H54 (cell line): ENCODE measurements at places on chromosomes 12 and 14.

- peak; percentile 20 for DNase-seq
These were observed 273.9 kb upstream of the MIS18BP1 start for GRCh38 chr14:45526715-45527549.

DNA sequence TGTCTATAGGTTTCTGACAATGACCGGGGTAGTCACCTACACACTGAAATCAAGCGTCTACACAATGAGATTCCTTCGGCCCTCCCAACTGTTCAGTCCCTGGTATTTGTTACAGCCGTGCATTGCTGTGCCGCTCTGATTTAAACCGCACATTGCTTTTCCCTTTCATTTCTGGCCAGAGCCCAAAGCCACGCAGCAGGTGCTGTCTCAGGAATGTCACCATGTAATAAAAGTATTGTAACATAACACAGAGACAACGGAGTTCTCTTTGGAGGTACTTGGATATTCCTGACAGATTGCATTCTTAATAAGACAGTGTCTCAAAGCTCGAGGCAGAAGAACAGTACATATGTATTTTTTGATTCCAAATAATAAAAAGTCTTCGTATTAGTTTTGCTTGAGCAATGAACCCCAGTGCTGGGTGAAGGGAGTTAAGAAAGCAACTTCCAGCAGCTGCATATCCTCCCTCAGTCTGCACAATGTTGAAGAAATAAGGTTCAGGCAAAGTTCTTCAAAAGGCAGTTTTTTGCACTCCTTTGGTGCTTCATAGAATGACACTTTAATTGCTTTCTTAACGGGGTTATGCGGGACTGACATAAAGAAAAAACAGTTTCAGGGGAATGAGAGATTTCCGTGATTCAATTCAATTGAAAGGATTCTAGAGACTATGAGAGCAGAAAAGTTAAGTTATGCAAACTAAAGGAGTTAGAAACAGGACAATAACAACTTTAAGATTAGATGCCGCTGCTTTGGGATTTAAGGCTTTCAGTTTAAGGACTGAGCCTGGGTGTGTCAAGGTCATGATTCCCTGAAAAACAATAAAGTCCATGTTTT, 288.7 kb upstream of the FLRT2 start:
- DNase-seq = no peak

DNA sequence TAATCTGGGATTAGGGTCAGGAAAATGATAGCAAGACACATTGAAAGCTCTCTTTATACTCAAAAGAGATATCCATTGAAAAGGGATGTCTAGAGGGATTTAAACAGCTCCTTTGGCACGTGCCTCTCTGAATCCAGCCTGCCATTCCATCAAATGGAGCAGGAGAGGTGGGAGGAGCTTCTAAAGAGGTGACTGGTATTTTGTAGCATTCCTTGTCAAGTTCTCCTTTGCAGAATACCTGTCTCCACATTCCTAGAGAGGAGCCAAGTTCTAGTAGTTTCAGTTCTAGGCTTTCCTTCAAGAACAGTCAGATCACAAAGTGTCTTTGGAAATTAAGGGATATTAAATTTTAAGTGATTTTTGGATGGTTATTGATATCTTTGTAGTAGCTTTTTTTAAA, 25.4 kb upstream of the PLEKHD1 start:
- DNase-seq = no peak

DNA sequence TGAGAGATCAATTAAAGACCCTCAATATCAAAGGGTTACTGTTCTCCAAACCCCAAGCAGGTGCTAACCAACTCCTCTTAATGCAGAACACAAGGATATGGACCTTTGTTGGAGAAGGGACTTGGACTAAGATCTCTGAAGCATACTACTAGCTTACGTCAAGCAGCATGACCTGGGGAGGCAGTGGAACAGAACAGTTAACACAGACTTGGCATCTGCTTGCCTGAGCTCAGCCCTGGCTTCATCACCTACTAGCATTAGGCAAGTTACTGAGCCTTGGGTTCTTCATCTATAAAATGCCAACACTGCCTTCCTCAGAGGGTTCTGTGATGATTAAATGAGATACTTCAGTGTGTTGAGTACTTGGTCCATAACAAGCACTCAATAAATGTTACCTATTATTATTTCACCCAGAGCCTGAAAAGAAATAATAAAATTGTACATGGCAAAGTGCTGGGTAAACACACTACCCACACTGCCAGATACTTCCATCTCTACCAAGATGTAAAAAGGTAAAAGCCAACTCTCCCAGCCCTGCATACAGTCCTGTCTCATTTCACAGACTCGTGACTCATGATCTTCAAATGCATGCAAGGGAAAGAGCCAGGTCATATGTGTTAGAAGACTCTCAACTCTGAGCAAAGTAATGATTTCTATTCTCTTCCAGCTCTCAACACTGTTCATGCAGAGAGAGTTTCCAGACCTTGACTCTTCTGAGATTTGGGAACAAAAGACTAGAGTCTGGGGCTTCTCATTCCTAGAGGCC, 39.7 kb downstream of the FMNL3 start:
- DNase-seq = no peak

DNA sequence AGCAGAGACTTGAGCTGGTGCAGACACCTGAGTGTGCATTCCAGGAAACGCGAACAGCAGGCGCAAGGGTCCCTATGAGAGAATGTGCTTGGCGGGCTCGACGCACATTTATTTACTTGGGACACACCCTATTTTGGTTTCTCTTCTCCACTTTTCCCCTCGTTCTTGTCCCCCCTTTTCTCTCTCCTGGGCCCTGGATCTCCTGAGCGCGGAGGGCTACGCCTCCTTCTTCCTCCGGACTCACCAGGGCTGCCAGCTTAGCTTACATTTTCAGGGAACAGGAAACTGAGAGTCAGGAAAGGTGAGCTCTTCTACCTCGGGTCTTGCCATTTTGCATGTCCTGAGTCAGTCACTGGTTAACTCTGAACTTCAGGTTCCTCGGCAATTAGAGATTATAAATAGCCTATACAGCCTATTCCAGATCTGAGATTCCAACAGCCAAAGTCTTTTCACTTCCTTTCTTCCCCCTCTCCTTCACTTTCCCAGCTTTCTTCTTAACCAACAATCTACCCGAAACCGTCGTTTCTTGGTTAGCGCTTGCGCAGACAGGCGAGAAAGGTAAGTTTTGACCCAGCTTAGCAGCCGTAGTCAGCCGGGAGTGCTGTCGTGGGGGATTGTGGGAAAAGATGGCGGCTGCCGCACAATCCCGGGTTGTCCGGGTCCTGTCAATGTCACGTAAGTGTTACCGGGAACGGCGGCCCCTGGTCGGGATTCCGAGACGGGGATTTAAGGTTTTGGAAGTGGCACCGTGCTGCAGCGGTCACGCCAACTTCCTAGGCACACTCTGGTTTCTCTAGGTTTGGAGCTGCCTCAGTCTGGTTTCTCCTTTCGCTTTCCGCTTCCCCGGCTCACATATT, at the start of the genes AKAP3 and NDUFA9:
Gene AKAP3 (minus strand): TSS at position 551 of the 857 bp plus-strand sequence. CDS start 10,855 bp downstream, outside the sequence.
Gene NDUFA9 (plus strand): TSS at position 614 of the 857 bp plus-strand sequence. CDS start 13 bp downstream, at position 627.
- DNase-seq = peak; percentile 63

- no peak for DNase-seq
These were observed 13.9 kb upstream of the UBC start for GRCh38 chr12:124928095-124928911.

GRCh38 chr14:69153152-69153872, 393 bp upstream of the DCAF5 start:
- peak; percentile 87 for DNase-seq

GRCh38 chr14:91298576-91298975, 54.1 kb upstream of the GPR68 start:
- DNase-seq = no peak

DNA sequence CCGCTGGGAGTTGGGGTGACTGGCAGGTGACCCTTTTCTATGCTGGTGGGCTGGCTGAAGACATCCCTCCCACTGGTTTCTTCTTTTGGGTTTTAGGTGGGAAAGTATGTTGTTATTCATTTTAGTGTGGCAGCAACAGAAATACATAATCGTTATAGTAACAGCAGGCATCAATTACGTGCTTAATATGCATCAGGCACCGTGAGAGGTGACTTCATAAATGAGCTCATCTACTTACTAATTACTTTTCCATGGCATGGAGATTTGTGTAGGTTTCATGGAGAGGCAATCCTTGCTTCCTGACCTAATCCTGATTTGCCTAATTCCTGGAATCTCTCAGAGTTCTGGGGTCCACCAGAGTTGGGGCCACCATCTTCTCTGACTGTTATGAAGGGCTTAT, 13.4 kb upstream of the CELA1 start:
- DNase-seq = no peak

DNA sequence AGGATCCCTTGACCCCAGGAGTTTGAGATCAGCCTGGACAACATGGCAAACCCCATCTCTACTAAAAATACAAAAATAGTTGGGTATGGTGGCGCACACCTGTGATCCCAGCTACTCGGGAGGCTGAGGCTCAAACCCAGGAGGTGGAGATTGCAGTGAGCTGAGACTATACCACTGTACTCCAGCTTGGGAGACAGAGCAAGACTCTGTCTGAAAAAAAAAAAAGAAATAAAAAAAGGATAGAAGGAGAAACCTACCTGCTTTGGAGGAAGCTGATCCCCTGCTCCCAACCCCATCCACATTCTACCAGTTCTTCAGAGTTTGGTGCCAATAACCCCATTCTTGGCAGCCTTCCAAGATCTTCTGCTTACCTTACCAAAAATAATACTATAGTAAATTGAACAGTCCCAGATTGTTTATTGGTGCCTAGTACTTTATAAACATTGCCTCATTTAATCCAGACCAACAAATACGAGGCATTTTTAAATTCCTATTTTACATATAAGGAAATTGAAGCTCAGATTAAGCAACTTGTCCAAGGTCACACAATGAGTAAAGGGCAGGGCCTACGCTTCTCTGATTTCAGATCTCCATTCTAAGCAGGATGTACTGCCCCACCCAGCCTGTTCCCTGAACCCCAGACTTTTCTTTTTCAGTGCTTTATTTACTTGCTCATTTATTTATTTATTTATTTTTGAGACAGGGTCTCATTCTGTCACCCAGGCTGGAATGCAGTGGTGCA, 33.2 kb upstream of the FAM222A start:
- DNase-seq = no peak

GRCh38 chr12:40225337-40225983, 663 bp downstream of the LRRK2 start:
- no peak for DNase-seq

- DNase-seq = no peak
These were observed 750.5 kb upstream of the TMEM132C start for GRCh38 chr12:127516467-127516866.
